ENCODE measurements at places on chromosomes 3 and 15.

GRCh38 chr3:51684971-51685751 is 14.1 kb downstream of the TEX264 start:
- no peak for DNase-seq

DNA sequence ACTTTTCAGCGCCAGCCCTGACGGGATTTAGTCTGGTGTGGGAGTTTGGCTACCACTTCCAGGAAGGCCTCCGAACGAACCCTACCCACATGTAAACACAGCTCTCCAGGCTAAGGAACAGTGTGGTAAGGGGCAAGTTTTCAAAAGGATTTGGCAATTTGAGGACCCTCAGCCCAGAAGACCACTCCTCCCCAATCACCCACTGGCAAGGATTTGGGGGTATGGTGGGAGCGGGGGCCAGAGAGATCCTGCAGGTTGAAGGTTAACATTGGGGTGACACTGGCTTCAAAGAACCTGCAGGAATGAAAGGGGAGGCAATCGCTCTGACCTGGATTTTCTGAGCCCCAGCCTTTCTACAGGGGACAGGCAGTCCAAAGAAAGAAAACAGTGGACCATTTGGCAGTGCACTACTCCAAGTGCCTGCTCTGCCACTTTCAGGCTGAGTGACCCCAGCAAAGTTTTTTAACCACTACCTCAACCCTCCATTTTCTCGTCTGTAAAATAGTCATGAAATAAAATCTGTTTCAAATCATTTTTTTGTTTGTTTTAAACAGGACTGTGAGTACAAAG is 34.5 kb downstream of the ZIC4 start:
- no peak for DNase-seq

- no peak for DNase-seq
Measured at GRCh38 chr3:108448593-108448992, 61.8 kb downstream of the MYH15 start.

DNA sequence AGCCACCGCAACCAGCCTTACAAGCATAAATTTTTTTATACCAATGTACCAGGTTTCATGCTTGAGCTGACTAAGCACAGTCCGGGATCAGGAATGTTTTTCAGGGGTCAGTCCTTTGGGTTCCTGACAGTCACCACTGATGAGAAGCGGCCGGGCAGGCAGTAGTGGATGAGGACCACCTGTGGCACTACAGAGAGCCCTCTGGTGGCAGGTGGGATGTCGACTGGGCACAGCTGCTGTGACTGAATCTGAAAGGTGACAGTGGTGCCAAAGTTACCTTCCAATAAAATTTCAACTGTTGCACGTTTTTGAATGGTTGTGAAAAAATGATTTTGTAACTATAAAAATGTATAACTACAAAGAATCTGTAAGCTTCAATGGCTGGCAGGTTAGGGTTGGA is 34.0 kb downstream of the TPRA1 start:
- no peak for DNase-seq

- DNase-seq = no peak
Measured at GRCh38 chr3:117235304-117235703, 525.7 kb downstream of the TUSC7 start.

DNA sequence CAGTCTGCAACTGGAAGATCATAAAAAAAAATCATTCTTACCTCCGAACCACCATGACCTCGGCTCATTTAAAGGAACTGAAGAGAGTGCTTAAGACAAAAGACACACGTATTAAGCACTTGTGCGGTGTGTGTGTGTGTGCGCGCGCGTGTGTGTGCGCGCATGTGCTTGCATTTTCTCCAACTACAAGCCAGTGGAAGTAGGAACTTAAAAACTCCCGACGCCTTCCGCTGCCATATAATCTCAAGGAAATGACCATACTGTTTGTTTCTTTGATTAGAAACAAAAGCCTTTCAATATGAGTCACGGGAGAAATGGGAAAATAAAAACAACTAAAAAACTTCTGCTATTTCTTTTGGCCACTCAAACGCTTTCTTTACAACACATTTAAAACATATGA is 32.4 kb downstream of the FRMD4B start:
- DNase-seq = no peak

DNA sequence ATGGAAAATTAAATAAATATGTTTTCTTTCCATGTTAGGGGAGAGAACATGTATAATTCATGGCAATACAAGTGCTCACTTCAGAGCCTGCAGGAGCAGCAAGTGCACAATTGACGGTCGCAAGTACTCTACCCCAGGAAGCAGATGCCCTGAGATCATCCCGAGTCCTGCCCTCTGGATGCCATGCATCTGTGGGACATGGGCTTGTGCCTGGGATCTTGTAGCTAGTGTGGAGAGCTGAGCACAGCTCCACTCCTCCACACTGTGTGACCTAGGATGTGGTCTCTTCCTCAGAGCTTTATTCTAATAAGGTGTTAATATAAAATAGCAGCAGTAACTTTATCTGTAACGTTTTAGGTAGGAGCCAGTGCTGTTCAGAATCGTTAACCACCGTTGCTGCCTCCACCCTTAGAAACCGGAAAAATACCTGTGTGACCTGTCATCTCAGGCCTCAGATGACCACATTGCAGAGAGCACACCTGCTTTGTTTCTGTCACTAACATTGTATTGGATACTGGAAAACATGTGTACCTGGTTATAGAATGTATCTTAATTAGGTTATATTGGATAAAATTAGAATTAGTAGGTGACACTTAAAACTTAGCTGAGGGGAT is 105.0 kb upstream of the GOLGA6L6 start:
- no peak for DNase-seq

GRCh38 chr3:112007633-112008032 is 8.9 kb downstream of the TAGLN3 start:
- DNase-seq = no peak

DNA sequence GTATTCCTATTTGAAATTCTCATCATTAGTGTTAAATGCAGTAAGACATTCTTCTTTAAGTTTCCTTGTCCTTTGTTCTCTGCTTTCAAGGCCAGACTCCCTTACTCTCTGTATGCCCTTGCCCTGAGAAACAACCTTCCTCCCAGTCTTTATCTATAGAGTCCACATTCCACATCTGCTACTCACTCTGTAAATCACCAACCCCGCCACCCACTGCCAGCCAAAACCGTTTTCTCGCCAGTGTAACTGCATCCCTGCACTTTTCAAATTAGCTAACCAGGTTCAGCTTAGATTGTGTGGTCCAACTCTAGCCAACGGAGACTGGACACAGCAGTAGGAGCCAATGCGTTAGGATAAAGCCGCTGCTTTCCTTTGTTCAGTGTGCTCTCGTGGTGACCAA is 402.4 kb upstream of the PDZRN3 start:
- DNase-seq = no peak

All from DMS79 treated with DMSO at 0.1 percent for 48 hours (cell line).